Right forelimb (tissue), 1 donor: ENCODE measurements at places on chromosomes 3 and 15.

- DNase-seq, result no peak
Observed at GRCh38 chr15:59199626-59200465, 6.8 kb upstream of the LDHAL6B start.

DNA sequence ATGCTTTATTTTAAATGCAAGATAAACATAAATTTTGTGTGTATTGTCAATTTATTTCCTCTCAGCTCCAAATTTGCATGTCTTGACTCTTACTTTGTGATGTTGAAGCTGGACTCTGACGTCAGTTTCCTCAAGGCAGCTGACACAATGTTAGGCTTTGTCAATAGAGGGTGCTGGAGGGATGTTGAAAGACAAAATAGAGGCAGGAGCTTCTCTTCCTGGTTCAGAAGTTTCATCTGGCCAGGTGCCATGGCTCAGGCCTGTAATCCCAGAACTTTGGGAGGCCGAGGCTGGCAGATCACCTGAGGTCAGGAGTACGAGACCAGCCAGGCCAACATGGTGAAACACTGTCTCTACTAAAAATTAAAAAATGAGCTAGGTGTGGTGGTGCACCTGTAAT is 408.6 kb downstream of the GBE1 start:
- no peak for DNase-seq

DNA sequence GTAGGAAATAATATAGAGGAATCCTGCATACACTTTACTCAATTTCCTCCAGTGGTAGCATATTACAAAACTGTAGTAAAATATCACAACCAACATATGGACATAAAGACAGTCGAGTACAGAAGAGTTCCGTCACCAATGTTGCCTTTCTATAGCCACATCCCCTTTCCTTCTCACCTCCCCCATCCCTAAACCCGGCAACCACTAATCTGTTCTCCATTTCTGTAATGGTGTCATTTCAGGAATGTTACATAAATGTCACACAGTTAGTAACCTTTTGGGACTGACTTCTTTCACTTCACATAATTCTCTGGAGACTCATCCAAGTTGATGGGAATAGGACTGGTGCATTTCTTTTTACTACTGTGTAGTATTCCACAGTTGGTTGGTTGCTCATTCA is 41.4 kb upstream of the ATG7 start:
- DNase-seq, result no peak

DNA sequence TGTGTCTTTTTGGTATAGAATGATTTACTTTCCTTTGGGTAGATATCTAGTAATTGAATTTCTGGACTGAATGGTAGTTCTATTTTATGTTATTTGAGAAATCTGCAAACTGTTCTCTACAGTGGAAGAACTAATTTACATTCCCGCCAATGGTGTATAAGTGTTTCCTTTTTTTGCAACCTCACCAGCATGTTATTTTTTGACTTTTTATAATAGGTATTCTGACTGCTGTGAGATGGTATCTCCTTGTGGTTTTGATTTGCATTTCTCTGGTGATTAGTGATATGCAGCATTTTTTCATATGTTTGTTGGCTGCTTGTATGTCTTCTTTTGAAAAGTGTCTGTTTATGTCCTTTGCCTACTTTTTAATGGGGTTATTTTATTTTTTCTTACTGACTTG is 607.2 kb downstream of the OTOL1 start:
- DNase-seq, result no peak

GRCh38 chr15:37618353-37618752 is 316.1 kb upstream of the TMCO5A start:
- DNase-seq, result no peak

GRCh38 chr15:68612979-68613740 is 34.4 kb downstream of the CORO2B start:
- DNase-seq, result no peak

GRCh38 chr3:51580418-51580817 is 41.9 kb downstream of the RAD54L2 start:
- DNase-seq, result no peak

DNA sequence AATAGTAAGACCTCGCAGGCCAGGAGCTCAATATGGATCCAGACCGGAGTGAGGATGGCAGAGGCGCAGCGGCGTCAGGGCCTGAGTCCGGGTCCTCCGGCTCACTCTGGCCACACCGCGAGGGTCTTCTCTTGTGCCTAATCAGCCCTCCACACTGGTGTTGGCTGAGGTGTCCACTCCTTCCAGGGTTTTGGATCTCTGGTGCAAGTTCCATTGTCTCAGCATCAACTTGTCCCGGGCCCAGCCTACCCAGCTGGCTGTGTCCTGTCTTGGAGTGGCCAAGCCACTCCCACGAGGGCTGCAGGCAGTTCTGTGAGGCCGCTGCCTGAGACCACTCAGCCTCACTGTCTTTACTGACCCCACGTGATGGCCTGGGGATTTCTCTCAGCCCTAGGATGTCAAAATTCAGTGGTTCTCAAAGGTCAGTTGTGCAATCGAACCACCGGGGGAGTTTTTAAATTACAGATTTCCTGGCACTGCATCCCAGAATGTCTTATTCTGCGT is 12.6 kb upstream of the GOLGA6L7 start:
- DNase-seq, result no peak

- no peak for DNase-seq
Observed at GRCh38 chr3:58519668-58520402, 17.2 kb downstream of the ACOX2 start.

GRCh38 chr3:139764069-139764905 is 86.5 kb upstream of the NMNAT3 start:
- no peak for DNase-seq

DNA sequence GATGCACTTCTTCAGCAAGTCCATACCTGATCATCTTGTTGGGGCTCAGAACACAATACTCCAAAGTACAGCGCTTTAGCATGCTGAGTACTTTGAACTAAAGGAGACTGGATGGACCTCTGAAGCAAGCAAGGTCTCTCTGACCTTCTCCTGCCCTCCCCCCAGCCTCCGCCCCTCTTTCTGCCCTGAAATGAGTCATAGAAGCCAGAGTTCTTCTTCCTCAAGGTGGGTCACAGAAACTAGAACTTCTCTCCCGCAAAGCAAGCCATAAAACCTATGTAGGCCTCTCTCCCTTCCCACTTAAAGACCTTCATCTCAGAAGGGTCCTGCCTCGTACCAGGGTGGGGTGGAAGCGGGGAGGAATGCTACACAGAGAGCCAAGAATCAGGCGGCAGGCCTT is 230.5 kb upstream of the PROK2 start:
- DNase-seq, result no peak

GRCh38 chr3:36149447-36149865 is 230.8 kb upstream of the STAC start:
- DNase-seq, result no peak

DNA sequence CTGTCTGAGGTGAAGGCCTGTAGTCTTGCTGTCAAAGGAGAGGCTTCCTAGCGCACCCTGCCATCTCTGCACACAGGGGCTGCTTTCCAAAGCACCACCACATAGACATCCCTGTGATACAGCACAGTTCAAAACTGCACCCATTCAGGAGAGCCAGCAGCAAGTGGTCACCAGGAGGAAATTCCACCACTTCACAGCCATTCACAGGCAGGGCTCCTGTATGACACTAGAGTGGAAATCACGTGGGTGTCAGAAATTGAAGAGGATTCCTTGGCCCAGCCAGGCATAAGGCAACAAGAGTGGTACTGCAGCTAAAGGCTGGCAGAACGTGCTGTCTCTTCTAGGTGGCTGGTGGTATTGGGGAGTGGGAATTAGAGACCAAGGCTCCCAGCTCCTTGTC is 102.8 kb downstream of the RFTN1 start:
- DNase-seq, result no peak

DNA sequence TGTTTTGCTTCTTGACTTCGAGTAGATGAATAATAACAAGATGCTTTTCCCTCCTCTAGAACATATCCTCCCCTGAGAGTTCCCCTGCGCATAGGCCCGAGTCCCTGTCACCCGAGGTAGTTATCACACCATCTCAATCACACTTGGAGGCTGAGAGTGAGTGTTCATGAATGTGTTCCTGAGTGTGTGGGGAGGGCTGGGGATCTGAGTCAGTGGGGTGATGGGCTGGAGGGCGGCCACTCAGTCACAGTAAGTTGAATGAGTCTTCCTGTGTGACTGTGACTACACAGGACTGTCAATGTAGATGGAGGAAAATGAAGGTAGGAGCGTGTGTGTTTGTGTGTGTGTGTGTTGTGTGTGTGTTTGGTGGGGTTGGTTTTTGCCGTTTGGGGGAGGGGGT is 71.0 kb downstream of the SETD5 start:
- DNase-seq, result no peak

DNA sequence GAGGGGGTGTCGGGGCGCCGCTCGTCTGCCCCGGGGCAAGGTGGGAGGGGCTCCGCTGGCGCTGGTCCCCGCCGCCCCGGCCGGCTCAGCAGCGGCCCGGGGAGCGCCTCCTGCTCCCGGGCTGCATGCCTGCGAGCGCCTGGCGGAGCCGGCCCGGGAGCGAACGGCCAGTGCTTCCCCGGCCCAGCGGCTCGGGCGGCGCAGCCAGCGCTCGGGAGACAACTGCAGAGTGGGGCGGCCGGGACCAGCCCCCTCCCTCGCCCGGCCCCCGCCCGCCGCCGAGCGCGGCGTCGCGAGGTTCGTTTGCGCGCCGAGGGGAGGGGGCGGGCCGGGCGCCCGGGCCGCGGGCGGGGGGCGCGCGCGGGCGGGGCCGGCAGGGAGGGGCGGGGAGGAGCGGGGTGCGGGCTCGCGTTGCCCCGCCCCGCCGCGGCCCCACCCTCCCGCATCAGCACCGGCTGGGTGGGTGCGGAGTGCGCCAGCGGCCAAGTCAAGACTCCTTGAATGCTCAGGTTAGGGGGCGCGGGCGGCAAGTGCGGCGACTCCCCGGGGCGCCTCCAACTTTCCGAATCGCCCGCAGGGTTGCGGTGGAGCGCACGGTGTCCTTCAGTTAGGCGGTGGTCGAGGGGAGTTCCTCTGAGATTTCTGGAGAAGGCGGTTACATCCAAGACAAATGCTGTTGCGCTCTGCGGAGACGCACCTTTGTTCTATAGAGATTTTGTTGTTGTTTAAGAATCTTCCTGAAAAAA is at the start of gene RGMA:
RGMA (minus strand) TSS at position 231 of the 746 bp plus-strand sequence. CDS start 279 bp downstream, outside the sequence.
- DNase-seq, result peak; percentile 76

DNA sequence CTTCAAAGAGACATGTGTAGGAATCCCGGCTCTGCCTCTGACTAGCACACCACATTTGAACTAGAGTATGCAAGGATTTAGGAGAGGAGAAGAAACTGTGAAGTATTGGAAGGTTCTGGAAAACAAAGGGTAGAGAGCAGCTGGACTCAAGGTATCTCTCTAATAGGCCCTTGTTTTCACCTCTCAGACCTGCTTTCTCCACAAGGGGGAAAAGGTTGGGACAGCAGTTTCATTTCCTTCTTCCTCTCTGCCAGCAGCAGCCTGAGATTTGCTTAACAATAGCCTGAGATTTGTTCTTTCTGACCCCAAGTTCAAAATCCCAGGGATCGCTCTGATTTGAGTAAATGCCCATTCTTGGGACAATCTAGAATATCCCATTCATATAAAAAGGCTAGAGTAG is 430.6 kb upstream of the MCTP2 start:
- DNase-seq, result no peak

GRCh38 chr15:41169781-41170180 is 53.7 kb upstream of the INO80 start:
- no peak for DNase-seq

DNA sequence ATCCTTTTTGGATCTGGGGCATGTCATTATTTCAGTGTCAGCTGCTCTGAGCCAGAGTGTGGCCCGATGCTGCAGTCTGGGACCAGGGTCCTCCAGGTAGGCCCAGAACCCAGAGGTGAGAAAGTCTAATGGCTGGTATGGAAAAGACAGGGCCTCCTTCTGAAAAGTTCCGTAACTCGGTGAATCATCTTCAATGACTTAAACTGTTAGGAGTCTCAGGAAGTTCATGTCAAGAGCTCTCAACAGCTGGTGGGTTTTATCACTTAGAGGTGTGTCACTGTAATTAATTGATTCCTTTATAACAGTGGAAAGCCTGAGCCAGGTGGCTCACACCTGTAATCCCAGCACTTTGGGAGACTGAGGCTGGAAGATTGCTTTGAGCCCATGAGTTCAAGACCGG is 28.5 kb upstream of the PDE8A start:
- no peak for DNase-seq

DNA sequence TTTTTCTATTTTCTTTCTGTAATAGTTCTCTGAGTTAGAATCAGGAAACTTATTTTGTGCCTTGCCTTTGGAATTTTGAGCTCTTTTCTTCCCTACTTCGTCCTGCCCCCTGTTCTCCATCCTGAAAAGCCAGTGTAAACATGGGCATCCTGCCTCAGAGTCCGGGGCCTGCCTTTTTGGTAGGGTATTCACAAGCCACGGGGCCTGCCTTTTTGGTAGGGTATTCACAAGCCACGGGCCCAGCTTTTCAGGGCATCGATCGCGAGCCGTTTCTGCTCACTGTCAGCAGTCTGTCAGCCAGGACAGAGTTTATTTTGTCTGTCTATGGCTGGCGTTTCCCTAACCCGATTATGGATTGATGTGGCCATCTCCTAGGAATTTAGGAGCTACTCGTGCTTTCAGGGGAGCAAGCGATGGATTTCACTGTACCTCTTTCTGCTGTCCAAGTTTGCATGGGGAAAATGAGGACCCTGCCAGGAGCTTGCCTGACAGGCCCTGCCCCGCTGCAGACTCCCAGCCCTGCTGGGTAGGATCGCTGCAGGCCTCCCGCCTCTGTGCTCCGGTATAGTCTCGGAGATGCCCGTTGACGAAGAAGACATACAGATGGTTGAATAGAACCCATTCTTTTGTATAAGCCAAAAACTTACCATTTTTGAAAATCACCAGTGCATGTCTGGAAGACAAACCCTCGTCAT is 12.8 kb downstream of the SYNM start:
- DNase-seq, result no peak

GRCh38 chr3:183265834-183266417 is 12.9 kb downstream of the B3GNT5 start:
- no peak for DNase-seq

- no peak for DNase-seq
Observed at GRCh38 chr15:33675246-33675645, 293.1 kb upstream of the CHRM5 start.

DNA sequence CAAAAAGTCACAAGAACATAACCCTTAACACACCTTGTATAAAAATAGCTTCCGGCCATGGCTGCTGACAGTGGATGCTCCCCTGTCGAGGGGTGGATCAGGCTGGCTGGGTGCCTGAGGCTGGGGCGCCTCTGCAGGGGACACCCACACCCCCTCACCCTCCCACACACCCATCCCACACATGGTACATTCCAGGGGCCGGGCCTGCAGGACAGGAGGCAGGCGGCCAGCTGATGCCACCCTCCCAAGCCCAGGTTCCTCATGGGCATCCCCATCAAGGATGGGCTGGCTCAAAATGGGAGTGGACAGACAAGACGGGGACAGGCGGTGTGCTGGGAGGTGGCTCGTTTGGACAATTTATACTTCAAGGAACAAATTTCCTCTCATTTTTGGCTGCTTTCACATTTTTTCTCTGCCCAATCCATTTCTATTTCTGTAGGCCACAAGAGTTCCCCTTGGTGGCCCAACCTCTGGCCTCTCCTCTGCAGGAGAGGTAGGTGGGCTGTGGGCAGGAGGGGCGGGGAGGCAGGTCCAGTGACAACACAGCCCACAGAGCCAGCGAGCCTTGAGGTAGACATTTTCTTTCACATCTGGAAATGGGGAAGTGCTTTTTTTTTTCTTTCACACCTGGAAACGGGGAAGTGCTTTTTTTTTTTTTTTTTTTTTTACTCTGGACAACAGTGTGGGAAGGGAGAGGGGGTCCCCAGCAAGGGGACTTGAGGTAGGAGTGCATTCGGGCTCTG is 23.3 kb downstream of the RNU5B-1 start:
- no peak for DNase-seq
